ENCODE measurements at places on chromosomes 12 and 14.

GRCh38 chr14:54278665-54279295 is 118.0 kb upstream of the CDKN3 start:
- DNase-seq: no peak

DNA sequence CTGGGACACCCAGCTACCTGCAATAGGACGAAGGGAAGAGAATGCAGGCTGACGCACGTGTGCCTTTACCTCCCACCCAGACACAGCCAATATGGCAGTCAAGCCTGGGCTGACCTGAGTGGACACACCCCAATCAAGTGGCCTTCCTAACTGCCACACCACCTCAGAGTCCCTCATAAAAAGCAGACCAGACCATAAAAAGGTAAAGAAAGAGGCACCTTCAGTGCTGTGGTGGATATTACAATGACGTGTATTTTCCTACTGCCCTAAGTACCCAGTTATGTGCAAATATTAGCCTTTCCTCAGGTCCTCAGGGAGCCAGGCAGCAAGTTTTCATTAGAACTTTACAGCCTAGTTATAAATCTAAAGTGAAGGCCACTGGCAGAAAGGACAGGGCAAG is 75.8 kb downstream of the KCNK10 start:
- DNase-seq: no peak

DNA sequence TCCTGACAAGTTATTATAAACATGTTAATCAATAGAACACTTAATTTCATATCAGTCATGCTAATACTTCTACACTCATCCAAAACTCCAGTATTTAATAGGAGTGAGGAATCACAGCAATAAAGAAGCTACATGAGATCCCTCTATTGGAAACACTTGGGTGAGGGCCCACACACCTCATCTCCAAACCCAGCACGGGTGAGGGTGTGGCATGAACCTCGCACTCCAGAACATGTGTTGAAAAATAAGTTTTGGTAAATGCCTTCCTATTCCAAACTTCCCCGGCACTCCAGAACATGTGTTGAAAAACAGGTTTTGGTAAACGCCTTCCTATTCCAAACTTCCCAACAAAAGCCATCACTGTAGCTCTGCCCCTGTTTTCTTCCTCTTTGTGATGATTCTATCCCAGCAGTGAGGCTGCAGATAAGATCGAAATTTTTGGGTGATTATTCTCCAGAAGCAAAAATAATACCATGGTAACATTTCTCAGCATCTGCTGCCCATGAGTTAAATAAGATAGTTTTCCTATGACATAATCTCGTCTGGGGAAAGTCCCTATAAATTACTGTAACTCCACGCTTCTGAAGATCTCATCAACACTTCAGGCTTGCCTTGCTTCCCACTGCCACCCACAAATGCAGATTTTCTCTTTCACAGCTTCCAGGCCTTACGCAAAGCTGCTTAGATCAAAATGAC is 24.4 kb upstream of the PTPRB start:
- DNase-seq: no peak

DNA sequence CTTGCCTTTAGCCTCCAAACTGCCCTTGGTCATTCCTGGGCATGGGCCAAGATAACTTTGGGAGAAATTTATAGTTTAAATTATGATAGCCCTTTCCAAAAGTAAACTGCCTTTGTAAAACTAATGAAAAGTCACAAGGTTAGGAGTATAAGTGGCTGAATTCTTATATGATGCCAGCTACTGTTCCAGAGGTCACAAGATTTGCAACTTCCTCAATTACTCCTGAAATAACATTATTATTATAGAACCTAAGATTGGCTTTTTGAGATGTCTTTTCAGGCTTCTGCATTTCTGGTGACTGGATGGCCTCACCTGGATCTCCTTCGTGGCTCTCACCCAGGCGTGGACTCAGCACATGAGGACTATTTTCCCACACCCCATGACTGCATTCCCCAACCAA is 55.0 kb downstream of the OSBPL8 start:
- DNase-seq: no peak

DNA sequence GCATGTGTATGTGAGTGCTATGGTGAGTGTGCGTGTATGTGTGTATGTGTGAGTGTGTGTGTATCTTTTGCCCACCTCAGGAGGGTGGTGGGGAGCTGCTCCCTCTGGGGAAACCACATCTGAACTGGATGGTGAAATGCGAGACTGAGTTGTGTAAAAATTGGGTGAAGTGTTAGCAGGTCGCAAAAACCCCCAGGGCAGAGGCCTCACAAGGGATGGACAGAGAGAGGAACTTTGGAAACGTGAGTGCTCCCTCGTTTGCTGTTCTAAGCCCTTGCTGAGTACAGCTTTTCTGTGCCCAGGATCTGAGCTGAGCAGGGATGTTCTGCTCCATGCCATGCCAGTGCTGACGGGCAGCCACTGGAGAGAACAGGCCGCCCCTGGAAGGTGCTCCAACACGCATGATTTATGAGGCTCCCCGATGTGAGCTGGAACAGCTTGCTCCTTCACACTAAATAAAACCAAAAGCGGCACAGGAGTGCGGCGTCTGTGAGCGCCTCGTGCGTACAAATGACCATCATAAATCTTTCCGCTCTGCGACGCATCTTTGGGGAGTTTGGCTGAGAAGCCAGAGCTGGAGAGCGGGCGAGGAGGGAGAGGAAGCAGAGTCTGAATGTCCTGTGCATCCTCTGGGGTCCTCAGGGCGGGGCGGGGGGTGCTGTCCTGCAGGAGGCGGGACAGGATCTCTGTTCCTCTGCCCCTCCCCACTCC is 14.1 kb upstream of the GALNT9 start:
- no peak for DNase-seq

DNA sequence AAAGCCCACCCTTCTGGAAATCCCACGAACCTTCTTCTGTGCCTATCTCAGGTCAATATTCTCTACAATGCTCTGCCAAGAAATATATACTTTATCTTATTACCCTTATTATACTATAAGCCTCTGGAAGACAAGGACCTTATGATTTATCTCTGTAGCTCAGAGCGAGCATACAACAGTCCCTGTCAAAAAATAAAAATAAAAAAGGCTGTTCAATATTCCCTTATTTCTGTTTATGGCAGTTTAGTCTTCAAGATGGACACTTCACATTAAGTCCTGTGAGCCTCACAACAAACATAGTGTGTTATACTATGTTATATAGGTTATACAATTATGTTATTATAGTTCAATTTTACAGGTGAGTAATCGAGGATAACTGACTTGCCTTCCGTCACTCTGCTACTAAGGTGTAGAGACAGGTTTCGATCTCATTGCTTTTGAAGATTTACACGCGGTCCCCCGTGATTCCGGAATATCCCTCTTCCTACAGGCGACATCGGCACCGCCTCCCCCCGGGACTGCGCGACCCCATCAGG is 562 bp downstream of the EAPP start:
- no peak for DNase-seq

- DNase-seq: no peak
Measured at GRCh38 chr12:131853832-131854797, 25.9 kb downstream of the MMP17 start.

DNA sequence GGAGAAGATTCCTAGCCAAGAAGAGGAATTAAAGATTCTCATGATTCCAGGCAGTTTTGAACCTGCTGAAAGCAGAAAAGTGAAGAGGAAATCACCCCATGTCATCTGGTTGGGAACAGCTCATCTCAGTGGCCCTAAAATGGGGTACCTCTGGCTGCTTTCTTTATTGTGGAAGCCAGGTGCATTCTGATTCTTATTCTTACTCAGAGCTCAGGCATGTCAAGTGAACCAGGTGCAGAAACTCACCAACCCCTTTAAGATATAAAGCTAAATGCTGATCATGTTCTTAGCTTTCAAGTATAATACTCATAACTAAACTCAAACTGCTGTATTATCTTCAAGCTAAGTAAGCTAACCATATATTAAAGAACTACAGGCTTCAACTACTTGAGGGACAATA is 253.9 kb upstream of the ARID2 start:
- DNase-seq: no peak

DNA sequence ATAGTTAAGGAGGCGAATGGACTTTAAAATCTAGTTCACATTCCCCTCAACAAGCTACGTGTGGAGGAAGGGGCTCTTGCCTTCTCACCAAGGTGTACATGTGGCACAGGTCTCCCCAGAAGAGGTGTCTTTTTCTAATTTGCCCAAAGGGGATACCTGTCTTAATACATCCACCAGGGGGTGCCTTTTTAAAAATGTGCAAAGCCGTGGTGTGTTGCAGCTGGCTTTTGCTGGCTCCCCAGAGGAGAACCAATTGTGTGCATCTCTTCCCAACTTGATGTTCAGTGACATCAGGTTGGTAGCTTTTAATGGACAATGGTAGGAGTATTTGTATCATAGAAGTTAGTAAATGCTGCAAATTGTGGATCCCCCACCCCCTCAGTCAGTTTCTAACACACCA is 33.8 kb downstream of the CREBL2 start:
- peak; percentile 58 for DNase-seq

- DNase-seq: no peak
Measured at GRCh38 chr12:88495031-88495430, 85.2 kb downstream of the KITLG start.

GRCh38 chr14:61188196-61188595 is 92.9 kb downstream of the TMEM30B start:
- no peak for DNase-seq
